Stomach (tissue), 19 donors: ENCODE measurements at places on chromosomes 5 and 9.

- H3K4me1 ChIP-seq = peaks cover 25% of the 10 kb centered on the region
- DNase-seq = peak; percentile 54
- H3K27me3 ChIP-seq = no peaks in the 10 kb centered on the region
- no peak overlapping the region for H3K27ac ChIP-seq
- H3K4me3 ChIP-seq = no peak overlapping the region
- peaks cover 71% of the 10 kb centered on the region for H3K36me3 ChIP-seq
Observed at GRCh38 chr5:172078726-172079345, 72.4 kb upstream of the FBXW11 start.

- no peak overlapping the region for H3K27ac ChIP-seq
- H3K27me3 ChIP-seq = no peaks in the 10 kb centered on the region
- peaks cover 87% of the 10 kb centered on the region for H3K36me3 ChIP-seq
- no peak for DNase-seq
- H3K4me1 ChIP-seq = peaks cover 6% of the 10 kb centered on the region
Observed at GRCh38 chr9:136518623-136519022, 27.2 kb downstream of the NOTCH1 start.

- H3K27ac ChIP-seq = no peak overlapping the region
- no peak overlapping the region for H3K4me3 ChIP-seq
- DNase-seq = no peak
- no peaks in the 10 kb centered on the region for H3K36me3 ChIP-seq
Observed at GRCh38 chr5:116554764-116555163, 19.9 kb downstream of the SEMA6A start.

DNA sequence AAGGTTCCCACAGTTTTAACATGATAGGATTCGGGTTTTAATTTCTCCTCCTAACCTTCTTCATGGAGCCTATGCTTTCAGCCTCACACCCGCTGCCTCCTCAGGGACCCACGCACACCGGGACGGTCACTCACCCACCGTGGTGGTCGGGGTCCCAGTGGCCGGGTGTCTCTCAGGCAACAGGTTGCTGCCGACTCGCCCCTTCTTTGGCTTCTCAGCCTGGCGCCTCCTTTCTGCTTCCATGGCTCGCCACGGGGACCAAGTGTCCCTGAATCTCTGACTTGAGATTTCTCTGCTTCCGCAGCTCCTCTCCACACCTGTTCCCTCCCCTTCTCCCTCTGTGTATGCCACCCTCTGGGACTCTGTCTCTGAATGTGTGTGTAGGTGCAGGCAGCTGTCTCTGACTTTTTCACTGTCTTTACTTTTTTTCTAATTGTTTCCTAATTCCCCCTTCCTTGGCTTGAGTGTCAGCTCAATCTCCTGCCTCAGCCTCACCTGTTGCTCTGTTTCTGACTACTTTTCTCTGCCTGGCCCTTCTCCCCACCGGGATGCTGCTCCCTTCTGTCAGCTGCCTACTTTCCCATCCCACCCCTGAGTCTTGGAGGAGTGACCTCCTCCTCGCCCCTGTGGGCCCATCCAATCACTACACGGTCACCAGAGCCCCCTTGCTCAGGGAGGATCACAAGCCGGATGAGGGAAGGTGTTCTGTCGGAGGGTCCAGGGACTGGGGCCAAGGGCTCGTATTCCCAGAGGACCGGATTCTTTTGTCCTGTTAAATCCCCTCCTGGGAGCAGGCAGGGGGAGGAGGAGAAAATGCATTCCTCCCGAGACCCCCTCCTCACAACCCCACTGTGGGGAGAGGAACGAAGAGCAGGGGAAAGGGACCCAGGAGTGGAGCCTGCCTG is at the start of gene PROP1:
PROP1 (minus strand) TSS at position 552 of the 905 bp plus-strand sequence; CDS start at position 243, 309 bp downstream.
- peaks cover 11% of the 10 kb centered on the region for H3K27me3 ChIP-seq
- H3K4me1 ChIP-seq = no peaks in the 10 kb centered on the region
- no peak within 1 kb of the TSS for H3K4me3 ChIP-seq
- no peak within 1 kb of the TSS for H3K27ac ChIP-seq

GRCh38 chr9:137575716-137576411 is 2.9 kb downstream of the DPH7 start:
- peaks cover 55% of the 10 kb centered on the region for H3K4me1 ChIP-seq
- peaks cover 56% of the 10 kb centered on the region for H3K36me3 ChIP-seq
- DNase-seq = no peak
- H3K27me3 ChIP-seq = no peaks in the 10 kb centered on the region

DNA sequence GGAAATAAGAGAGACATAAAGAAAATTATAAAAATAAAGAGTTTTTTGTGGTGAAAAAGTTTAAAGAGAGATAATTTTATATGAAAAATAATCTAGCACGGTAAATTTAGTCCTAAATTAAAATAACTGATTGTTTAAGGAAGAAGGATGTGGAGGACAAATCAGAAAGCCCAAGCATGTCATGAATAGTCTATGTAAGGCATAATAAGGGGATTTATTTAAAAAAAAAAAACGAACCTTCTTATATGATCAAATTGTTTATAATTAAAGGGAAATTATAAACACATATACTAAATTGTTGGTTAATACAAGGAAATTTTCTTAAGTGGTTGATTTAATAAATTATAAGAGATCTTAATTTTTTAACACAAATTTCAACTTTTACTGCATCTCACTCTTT is 551.8 kb upstream of the TYRP1 start:
- H3K27ac ChIP-seq = no peak overlapping the region
- H3K4me1 ChIP-seq = no peaks in the 10 kb centered on the region
- DNase-seq = no peak

DNA sequence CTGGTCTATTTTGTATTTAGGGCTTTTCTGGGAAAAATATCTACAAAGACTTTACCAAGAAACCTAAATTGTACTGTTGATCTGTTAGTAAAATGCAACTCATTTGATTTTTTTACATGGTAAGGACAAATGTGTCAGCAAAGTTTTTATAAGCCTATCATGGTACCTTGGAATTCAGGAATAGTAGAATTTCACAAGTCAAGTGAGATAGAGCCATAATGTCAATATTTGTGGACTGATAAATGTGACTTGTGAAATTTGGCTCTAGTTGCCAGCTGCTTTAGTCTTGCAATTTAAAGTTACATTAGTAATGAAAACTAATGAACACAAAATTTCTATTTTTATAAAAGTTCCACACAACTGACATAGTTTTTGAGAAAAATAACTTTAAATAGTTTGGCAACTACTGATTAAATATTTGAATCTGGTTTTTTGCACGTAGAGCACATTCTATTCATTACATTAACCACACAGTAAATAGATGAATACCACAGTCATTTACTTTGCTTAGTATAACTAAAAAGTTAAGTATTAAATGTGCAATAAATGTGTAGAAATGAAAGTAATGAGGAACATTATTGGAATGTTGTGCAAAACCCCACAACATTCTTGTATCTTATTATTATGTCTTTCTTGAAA is 41.2 kb upstream of the RIOK2 start:
- H3K27ac ChIP-seq = no peak overlapping the region
- DNase-seq = no peak
- H3K36me3 ChIP-seq = no peaks in the 10 kb centered on the region
- H3K4me1 ChIP-seq = no peaks in the 10 kb centered on the region
- no peak overlapping the region for H3K4me3 ChIP-seq

GRCh38 chr5:144002876-144003275 is 167.6 kb downstream of the YIPF5 start:
- no peaks in the 10 kb centered on the region for H3K36me3 ChIP-seq
- H3K27me3 ChIP-seq = no peaks in the 10 kb centered on the region
- H3K4me3 ChIP-seq = no peak overlapping the region
- H3K4me1 ChIP-seq = no peaks in the 10 kb centered on the region

DNA sequence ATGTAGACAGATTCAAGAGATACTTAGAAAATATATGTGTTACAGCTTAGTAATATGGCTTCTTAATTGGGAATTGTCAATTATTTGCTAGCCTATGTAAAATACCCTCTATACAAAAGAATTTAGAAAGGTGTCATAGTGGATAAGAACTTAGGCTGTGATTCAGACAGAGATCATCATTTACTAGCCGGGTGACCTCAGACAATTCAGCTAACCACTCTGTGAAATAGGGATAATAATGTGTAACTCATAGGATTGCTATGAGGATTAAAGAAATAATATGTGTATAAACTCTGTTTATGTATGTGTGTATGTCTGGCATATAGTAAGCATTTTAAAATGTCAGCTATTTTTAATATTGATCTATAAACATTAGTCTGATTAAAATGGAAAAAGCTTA is 5.9 kb upstream of the LARS1 start:
- H3K36me3 ChIP-seq = no peaks in the 10 kb centered on the region
- H3K4me1 ChIP-seq = peaks cover 2% of the 10 kb centered on the region
- DNase-seq = no peak
- H3K27ac ChIP-seq = no peak overlapping the region

- no peaks in the 10 kb centered on the region for H3K36me3 ChIP-seq
- H3K4me1 ChIP-seq = peaks cover 56% of the 10 kb centered on the region
- peak within 1 kb of the TSS; percentile 85 for H3K4me3 ChIP-seq
- peak; percentile 63 for DNase-seq
- peak within 1 kb of the TSS; percentile 93 for H3K27ac ChIP-seq
- H3K27me3 ChIP-seq = no peaks in the 10 kb centered on the region
Observed at GRCh38 chr5:172454358-172455086, at the start of gene SH3PXD2B. TSS of gene SH3PXD2B (minus strand) at chr5:172454525. CDS start at chr5:172454352, 173 bp downstream.

DNA sequence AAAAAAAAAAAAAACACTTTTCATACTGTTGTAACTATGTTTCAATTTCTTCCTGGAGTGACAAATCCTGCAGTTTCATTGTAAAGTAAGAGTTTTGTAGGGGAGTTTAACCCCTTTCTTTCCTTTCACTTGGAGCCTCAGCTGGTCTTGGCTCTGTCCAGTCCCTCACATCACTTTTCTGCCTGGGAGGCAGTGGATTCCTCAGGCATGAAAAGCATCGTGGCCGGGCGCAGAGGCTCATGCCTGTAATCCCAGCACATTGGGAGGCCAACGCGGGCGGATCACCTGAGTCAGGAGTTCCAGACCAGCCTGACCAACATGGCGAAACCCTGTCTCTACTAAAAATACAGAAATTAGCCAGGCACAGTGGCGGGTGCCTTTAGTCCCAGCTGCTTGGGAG is 45.6 kb upstream of the MYO10 start:
- DNase-seq = no peak
- no peaks in the 10 kb centered on the region for H3K27me3 ChIP-seq
- H3K27ac ChIP-seq = no peak overlapping the region
- no peaks in the 10 kb centered on the region for H3K4me1 ChIP-seq
